Glutamatergic neuron (in vitro differentiated cells): ENCODE measurements at places on chromosomes 2 and 18. TPM values are rescaled to one million over a fixed set of nuclear protein-coding genes. Genes with fewer than 3 reads are reported as not detected.
A peak's percentile ranks its signal among the peaks of the same experiment; 100 is the strongest.

GRCh38 chr2:239161711-239162140 is 239.1 kb downstream of the HDAC4 start:
- peak; percentile 2 for DNase-seq

GRCh38 chr2:240480834-240481623 is 45.6 kb downstream of the GPC1 start:
- DNase-seq: no peak

Gene OSR1
- 0.42 TPM for total RNA-seq

DNA sequence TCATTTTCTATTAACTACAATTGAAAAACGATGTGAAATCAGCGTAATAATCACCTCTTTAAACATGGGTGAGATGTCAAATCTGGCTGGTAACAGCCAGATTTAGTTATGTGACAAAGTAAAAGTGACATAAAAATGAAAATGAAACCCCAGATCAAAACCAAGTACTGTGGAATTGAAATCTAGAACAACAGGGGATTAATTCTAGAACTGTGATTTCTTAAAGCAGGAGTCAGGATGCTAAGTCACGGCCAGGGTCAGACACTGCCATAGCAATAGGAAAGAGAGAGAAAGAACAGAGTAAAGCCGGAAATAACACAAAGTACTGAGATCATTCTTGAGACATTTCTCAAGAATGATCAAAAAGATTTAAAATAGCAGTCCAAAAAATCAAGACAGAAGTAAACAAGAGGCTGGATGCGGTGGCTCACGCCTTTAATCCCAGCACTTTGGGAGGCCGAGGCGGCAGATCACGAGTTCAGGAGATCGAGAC is 1183.7 kb upstream of the NXPH2 start:
- DNase-seq: no peak

Gene RGPD3
- total RNA-seq: 0.27 TPM

Gene CHRNG
- 3.5 TPM for total RNA-seq

DNA sequence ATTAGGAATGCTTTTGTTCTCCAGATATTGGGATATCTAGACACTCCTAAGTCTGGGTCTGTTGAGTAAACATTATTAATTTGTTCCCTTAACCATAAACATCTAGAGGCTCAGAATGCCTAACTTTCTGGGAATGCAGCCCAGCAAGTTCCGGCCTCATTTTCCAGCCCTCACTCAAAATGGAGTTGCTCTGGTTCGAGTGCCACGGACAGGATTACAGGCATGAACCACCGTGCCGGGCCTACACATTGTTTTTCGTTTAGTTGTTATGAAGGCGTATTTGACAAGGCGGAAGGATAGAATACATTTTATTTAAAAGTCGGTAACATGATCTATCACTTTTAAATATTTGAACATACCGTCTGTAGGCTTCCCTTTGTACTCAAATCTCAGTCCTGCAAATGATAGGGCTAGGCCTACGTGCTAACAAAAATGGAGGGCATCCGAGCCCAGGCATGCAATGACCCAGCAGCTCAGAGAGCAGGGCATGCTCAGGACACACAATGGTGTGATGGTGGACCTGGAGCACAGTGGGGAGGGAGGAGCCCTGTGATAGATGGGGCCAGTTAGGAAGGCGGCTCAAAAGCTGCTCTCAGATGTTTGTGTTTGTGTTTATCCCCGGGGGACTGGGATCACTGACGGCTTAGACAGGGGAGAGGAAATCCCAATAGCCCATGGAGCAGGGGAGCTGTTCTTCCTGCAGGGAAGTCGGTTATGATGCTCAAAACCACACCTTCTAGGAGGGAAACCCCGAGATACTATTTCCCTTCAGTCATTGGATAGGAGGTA is 2.9 kb upstream of the SCYGR1 start:
- no peak for DNase-seq

GRCh38 chr2:164879901-164880535 is 38.4 kb upstream of the COBLL1 start:
- no peak for DNase-seq

- DNase-seq: no peak
These were observed 7.0 kb upstream of the NXPH2 start for GRCh38 chr2:138787053-138787666.

- peak; percentile 76 for DNase-seq
These were observed at the start of gene PIEZO2 for GRCh38 chr18:11149441-11150270. PIEZO2 (minus strand) TSS chr18:11149569; CDS start chr18:11148588, 981 bp downstream.

- DNase-seq: no peak
These were observed 425.1 kb downstream of the RND3 start for GRCh38 chr2:150062416-150062815.

Gene APOB
- total RNA-seq: not detected

GRCh38 chr2:173407176-173407575 is 52.5 kb downstream of the CDCA7 start:
- no peak for DNase-seq

Gene NOL4
- 8.6 TPM for total RNA-seq

Gene KANSL1L
- total RNA-seq: 26.4 TPM

- no peak for DNase-seq
These were observed 366.1 kb downstream of the EN1 start for GRCh38 chr2:118481299-118481698.

DNA sequence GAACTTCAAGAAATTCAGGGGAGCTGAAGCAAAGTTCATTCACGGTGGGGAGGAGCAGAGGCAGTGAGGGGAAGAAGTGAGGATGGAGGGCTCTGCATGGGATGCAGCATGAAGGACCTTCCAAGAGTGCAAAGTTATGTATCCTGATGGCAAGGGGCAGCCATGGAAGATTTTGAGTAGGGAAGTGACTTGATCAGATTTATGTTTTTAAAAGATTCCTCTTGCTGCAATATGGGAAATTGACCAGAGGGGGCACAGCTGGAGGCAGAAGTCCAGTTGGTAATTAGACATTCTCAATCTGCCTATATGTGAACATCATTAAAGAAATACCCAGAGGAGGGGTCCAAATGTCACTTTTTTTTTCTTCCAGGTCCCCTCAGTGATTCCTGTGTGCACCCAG is 21.5 kb upstream of the ANXA4 start:
- no peak for DNase-seq

Gene MRPL44
- total RNA-seq: 37.3 TPM

GRCh38 chr2:232698556-232699091 is 1.5 kb downstream of the GIGYF2 start:
- no peak for DNase-seq

DNA sequence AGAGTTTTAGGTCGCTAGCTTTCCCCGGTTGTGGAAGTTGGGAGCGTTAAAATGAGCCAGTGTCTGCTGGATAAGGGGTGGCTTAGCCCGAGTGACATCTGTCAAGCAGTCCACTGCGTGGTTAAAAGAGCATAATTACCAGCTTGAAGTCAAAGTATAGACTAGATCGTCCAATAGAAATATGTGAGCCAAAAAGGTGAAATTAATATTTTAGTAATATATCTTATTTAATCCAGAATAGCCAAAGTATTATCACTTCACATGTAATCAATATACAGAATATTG is 654 bp downstream of the COMMD1 start:
- DNase-seq: no peak

GRCh38 chr18:46859855-46860254 is 57.5 kb downstream of the PIAS2 start:
- DNase-seq: no peak

GRCh38 chr18:51952844-51953243 is 387.2 kb upstream of the DCC start:
- DNase-seq: no peak

DNA sequence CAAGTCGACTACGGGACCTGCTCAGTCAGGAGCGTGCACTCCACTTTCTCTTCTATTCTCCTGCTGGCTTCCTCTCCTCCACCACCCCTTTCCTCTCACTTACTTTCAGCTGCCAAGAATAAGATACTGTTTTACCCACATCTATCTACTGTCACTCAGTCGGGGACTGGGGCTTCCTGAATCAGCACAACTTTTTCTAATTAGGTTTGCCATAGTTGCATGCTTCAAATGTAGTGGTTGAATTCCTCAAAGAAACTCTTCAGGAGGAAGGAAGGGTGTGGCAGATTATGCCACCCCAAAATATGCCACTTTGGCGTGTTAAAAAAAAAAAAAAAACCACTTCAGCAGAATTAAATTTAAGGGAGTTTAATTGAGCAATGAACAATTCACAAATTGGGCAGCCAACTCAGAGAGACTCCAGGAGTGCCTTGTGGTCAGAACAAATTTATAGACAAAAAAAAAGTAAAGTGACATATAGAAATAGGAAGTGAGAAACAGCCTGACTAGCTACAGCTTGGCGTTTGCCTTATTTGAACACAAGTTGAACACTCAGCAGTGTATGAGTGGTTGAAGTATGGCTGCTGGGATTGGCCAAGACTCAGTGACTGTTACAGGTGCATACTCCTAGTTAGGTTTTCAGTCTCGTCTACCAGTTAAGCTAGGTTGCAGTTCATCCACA is 32.5 kb upstream of the RMDN2 start:
- DNase-seq: no peak

GRCh38 chr2:207676827-207677354 is 34.5 kb upstream of the CCNYL1 start:
- DNase-seq: no peak

GRCh38 chr2:12493031-12493513 is 223.7 kb upstream of the TRIB2 start:
- DNase-seq: no peak

GRCh38 chr2:3465328-3465727 is 54.0 kb downstream of the ADI1 start:
- no peak for DNase-seq

- no peak for DNase-seq
These were observed 18.6 kb downstream of the EHBP1 start for GRCh38 chr2:62724106-62724505.

Gene WNT10A
- 0.17 TPM for total RNA-seq

- DNase-seq: no peak
These were observed 193.6 kb downstream of the NRXN1 start for GRCh38 chr2:50838316-50838715.

DNA sequence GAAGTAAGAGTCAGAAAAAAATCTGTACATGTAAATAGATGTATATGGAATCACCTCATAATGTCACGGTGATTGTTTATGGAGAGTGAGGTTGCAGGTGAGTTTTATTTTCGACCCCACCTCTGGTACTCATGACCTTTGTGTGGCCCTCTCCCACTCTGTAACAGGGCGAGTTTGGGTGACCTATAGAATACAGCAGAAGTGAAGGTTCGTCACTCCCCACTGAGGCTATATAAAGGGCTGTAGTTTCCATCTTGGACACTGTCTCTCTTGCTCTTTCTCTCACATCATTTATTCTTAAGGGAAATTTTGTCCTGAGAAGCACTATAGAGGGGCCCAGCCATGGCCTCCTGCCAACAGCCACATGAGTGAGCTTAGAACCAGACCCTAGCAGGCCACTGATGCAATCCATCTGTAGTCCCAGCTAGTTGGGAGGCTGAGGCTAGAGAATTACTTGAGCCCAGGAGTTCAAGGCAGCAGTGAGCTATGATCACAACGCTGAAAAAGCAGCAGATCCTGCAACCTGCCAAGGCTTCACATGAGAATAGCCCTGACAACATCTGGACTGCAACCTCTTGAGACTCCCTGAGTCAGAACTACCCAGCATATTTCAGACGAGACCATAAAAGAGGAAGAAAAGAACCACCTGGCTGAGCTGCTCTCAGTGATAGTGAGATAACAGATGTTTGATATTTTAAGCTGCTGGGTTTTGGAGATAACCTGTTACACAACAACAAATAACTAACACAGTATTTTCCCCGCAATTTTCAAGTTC is 74.3 kb upstream of the SLC1A4 start:
- no peak for DNase-seq

GRCh38 chr2:61380056-61380881 is 90.6 kb downstream of the USP34 start:
- no peak for DNase-seq

DNA sequence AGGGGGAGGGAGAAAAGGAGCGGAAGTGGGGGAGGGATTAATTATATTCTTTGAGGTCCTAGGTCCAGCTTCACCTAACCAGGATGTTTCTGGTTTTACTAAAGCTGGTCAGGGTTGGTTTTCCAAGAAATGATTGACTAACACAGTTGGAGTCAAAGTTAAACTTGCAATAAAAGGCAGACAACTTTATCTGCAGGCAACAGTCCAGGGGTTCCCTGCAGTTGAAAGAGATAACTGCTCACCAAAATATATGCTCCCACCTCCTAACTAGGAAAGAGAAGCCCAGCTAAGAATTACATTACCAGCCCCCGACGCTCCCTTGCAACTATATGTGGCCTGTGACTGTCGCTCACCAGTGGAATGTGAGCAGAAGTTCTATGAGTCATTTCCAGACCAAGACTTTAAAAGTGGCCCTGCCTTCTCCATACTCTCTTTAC is 140.0 kb upstream of the PKDCC start:
- no peak for DNase-seq

Gene AMER3
- total RNA-seq: 20.6 TPM

Gene AMMECR1L
- total RNA-seq: 25.2 TPM

Gene REG3A
- not detected for total RNA-seq

- DNase-seq: no peak
These were observed 59.3 kb upstream of the MGAT4A start for GRCh38 chr2:98790221-98790620.

Gene RAB17
- not detected for total RNA-seq

DNA sequence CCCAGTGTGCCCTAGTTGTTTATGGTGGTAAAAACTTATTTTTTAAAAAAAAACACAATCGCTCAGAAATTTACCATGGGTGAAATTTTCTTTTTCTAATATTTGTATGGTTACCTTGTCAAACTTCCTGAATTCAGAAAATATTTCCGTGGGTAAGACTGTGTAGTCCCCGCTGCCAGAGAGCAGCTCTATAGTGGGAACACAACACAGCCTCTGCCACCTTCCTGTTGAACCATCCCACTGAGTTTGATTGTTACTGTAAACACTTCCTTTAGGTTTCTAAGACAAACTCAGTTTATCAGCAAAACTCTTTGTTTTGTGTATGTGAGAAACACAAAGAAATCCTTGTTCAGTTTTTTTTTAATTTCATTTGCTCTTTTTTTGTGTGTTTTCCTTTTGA is 17.9 kb downstream of the DNAH6 start:
- no peak for DNase-seq

DNA sequence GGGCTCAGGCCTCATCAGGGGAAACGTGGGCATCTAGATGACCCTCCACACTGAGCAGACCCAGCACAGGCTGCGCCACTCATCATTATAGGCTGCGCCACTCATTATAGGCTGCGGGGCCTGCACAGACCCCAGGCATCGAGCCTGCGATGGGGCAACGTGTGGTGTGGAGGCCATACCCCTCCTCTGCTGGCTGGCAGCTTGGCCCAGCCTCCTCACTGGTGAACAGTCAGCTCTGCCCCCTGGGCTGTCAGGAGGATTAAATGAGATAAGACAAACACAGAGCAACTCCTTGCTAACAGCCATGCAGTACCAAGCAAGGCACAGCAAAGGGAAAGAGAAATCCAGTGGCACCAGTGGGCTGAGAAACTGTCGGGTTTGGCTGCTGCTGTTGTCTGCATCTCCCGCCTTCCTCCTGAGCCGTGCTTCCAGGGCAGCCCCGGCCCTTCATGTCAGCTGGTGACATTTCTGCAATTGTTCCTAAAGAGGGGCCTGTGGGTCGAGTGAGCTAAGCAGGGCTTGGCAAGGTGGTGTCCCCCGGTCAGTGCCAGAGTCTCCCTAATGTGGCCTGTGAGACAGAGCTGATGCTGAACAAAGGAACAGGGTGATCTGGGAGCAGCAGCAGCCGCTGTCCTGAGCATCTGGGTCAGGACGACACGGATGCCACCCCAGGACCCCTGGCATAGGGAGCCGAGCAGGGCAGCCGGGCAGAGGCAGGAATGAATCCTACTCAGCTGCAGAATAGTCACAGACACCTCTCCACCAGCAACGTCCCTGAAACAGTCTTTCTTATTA is 48.7 kb downstream of the RRM2 start:
- no peak for DNase-seq

Gene ABCB11
- not detected for total RNA-seq
